ENCODE measurements at places on chromosomes 1 and 21.

DNA sequence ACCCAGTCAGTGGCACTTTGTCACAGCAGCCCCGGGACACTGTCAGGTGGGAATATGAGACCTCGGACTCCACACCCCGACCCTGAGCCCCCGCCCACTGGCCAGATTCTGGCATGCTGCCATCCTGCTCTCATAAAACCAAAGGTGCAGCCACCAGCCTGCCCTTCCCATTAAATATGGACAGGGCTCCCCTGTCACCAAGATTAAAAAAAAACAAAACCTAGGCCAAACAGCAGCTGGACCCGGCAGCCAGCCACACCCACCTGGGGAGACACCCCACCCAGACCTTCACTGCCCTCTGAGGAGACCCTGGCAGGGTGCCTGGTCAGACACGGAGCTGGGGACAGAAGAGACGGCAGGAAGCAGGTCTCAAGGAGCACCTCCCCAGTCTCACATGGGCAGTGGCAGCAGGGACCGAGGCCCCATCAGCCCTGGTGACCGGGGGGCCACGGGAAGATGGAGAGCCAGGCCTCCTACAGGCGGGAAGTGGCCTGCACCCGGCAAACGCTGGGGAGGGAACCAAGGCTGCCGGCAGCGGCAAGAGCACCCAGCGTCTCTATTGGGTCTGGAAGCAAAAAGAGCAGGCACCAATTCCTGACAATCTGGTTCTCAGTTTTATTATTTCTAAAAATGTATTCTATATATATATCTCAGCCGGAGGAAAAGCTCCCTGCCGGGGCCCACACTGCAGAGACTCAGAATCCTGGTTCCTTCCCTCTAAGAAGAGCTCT is 61.9 kb downstream of the ACOT7 start:
- DNase-seq: no peak

DNA sequence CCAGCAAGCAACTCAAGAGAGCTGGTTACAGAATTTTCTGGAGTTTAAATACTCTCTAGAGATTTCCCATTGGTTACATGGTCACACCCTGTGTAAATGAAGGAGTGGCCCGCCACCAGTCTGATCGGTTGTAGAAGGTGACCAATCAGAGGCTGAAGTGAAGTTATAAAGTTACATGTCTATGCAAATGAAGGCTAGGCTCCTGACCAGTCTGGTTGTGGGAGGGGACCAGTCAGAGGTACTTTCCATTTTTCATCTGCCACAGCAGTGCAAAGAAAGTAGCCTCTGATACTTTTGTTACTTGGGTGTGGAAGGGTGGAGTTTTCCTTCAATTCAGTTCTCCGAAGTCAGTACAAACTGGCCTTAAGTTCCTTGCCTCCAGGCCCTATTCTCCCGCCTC is 273.7 kb downstream of the BARHL2 start:
- DNase-seq: no peak

GRCh38 chr1:162020150-162020549 is 3.5 kb downstream of the OLFML2B start:
- no peak for DNase-seq

GRCh38 chr1:73065339-73066041 is 783.2 kb upstream of the NEGR1 start:
- DNase-seq: no peak

GRCh38 chr21:31161157-31161556 is 122.9 kb upstream of the KRTAP19-8 start:
- DNase-seq: no peak

DNA sequence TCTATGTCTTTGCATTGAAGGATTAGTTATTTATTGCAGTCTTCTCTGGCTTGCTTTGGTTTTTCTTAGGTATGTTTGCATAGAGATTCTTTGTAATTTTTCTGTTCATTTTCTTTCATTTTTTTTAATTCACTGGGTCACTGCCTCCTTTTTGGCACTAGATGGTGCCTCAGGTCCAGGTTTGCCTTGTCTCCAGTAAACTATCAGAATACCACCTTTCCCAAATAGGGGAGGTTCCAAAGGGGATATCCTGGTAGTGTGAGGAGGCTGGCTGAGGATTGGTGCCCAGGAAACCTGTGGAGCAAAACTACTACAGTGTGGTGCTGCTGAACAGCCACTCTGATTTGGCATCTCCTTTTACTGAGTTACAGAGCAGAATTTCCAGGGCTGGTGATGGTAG is 257.1 kb downstream of the KCTD3 start:
- DNase-seq: no peak

DNA sequence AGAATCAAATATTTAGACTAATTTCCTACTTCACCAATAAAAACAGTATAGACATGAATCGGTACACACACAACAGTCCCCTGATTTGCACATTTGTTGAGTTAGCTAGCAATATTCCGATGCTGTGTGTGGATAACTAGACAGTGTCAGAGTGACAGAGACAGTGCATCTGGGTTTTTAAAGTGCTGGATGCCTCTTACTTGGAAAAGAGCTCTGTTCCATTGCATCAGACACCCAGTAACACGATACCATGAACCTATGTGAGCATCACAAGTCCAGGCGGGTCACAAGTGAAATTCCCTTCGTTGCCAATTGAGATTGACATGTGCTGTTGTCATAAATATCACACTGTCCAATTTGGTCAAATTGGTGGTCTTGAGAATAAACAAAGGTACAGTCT is 82.0 kb upstream of the ESRRG start:
- no peak for DNase-seq

- DNase-seq: no peak
Observed at GRCh38 chr1:54266195-54266594, 66.2 kb downstream of the MRPL37 start.

DNA sequence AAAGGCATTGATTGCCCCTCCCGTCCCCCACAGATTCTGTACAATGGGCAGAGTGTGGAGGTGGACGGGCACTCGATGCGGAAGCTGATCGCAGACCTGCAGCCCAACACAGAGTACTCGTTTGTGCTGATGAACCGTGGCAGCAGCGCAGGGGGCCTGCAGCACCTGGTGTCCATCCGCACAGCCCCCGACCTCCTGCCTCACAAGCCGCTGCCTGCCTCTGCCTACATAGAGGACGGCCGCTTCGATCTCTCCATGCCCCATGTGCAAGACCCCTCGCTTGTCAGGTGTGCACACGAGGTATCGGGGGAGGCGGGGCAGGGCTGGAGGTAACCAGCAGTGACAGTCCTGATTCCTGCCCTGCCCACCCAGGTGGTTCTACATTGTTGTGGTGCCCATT is 44.8 kb upstream of the KDM4A start:
- DNase-seq: no peak

DNA sequence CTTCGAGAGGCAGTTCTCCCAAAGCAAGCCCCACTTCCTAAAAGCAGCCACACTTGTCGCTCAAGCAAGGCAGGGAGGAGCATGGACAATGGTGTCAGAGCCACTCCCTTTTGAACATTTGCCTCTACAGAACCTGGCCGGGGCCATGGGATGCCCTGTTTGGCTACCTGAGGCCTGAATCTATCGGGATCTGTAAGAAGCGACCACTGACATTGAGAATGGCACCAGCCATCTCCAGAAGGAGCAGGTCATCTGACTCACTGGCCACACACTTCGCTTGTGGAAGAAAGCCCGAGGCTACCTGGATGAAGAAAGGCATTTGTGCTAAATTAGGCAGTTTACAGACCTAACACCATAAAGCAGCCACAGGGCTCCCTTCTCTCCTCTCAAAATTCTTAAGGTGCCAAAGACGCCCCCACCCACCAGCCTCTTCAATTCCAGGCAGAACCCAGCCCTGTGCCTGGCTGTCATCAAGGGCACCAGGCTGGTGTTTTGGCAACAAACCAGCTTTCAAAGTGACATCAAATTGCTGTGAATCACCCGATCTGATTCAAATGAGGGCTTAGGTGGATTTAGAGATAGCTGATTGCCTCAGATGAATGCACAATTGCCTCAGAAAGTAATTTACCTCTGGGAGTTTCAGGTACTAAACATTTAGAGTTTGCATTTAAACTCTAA is 104.8 kb downstream of the ETS2 start:
- no peak for DNase-seq

GRCh38 chr1:52368383-52369172 is 2.6 kb upstream of the CC2D1B start:
- DNase-seq: no peak

DNA sequence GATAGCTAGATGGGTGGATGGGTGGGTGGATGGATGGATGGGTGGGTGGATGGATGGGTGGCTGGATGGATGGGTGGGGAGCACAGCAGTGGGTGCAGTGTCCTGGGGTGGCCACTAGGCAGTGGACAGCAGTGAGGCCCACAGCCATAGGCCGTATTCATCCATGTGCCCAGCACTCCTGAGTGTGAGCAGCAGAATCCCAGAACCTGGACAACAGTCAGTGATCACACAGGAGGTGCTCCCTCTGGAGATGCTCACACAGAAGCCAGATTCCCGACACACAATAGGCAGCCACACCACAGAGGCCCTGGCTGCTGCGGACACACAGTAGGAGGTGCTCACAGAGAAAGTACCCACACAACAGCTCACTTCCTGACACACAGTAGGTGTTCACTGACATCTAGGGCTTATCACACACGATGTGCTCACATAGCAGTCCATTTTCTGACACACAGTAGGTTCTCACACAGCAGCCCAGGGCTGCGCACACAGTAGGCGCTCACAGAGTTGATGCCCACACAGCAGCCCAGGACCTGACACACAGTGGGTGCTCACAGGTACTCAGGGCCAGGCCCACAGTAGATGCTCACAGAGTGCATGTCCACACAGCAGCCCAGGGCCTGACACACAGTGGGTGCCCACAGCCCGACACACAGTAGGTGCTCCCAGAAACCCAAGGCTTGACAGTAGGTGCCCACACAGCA is 64.0 kb downstream of the RAP1GAP start:
- DNase-seq: no peak

DNA sequence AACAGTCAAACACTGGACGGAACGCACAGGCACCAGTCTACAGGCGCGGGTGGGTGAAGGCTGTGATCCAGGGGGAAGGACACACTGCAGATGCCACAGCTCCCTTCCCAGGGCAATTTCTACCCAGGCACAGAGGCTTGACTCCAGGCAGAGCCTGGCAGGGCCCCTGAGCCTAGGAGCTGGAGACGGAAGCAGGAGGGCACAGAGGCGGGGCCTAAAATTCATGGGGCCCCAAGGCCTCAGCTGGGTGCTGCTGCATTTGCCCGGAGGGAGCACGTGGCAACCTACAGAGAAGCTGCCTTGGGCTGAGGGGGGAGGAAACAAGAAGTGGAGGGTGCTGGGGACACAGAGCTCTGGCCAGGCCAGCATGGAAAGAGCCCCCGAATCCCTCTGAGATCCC is 41.2 kb downstream of the UBE2G2 start:
- DNase-seq: no peak

- DNase-seq: no peak
Observed at GRCh38 chr1:80531182-80531581, 1269.6 kb upstream of the ADGRL2 start.

DNA sequence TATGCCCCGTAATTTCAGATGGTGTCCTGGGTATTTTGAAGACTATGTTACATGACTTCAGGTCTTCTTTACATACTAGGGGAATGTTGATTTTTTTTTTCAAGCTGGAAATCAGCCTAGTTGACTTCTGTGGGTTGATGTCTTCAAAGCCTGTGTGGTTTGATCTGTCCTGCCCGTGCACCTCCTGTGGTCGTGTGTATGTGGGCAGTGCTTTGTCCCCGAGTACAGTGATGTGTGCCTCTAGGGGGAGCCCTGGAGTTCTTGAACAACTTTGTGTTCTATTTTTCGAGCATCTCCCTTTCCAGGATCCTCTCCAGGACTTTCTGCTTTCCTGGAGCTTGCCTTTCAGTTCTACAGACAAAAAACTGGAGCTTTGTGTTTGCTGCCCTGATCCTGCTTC is 28.9 kb downstream of the OBSCN start:
- no peak for DNase-seq

GRCh38 chr1:175062339-175062738 is 5.3 kb upstream of the TNN start:
- no peak for DNase-seq

GRCh38 chr1:246528933-246529731 is 22.1 kb upstream of the SMYD3 start:
- DNase-seq: no peak

GRCh38 chr1:100445565-100445964 is 92.4 kb upstream of the GPR88 start:
- no peak for DNase-seq

- DNase-seq: no peak
Observed at GRCh38 chr1:241825581-241825980, 22.4 kb upstream of the EXO1 start.

DNA sequence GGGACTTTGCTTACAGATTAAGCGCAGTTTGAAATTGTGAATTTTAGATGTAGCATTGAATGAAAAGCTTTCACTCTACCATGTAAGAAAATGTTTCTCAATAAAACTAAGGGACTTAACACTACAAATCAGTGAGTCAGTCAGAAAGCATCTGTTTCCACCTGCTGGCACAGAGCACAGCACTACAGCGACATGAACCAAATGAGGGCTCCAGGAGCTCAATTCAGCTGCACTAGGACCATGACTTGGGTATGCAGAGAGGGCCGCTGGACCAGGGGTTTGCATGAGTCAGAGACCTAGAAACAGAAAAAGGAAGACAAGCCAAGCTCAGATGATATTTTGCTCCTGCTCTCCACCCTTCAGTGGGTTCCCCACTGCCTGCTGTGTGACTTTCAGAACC is 5.2 kb downstream of the SUSD4 start:
- DNase-seq: no peak

- DNase-seq: no peak
Observed at GRCh38 chr1:94773296-94773809, 46.8 kb upstream of the SLC44A3 start.

GRCh38 chr1:112375701-112376100 is 20.3 kb upstream of the CTTNBP2NL start:
- no peak for DNase-seq

DNA sequence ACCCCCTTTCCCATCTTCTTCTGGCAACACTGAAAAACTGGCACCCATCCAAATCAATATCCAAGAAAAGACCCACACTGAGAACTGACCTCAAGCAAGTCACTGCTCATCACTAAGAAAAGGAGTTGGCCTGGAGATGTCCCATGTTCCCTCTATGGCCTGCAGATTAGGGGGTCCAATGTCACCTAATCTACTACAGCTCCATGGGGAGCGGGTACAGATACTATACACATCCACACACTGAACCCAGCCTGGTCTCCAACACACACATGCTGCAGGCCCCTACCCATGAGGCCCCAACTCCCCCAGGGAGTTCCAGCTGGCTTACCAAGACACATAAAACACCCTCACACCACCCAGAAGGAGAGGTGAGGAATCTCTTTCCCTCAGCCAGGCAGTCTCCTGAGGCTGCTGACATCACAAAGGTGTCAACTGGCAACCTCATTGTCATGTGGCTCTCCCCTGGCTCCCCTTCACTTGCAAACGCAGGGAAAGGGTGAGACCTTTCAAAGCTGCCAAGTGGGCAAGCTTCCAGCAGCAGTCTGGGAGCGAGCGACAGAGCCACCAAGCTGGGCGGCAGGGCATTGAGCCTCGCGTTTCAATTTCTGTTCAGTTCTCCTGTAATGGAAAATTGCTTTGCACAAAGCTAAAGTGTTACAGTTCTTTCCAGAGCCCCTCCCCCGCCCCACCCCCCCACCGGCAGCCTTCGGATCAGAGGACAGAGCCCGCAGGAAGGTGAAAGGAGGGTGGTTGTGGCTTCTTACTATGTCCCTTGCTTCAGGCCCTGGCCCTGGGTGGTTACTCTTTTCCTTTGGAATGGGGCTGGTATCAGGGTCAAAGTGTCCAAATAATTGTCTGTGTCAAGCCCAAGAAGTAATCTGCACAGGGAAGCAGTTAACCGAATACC is at the start of gene LRRC52:
TSS of gene LRRC52 (plus strand) at position 469 of the 907 bp plus-strand sequence. CDS start at position 766, 297 bp downstream.
- DNase-seq: no peak

- DNase-seq: no peak
Observed at GRCh38 chr21:30582870-30583269, 7.3 kb downstream of the KRTAP22-2 start.

Data from stimulated activated CD8-positive, alpha-beta memory T cell treated with anti-CD3 and anti-CD28 coated beads, Interleukin-2, amount 100 ng/mL, for 1 hour (primary cell).